ENCODE measurements at places on chromosomes 16 and 17. TPM values are rescaled to one million over a fixed set of nuclear protein-coding genes. Genes with fewer than 3 reads are reported as not detected.
A peak's percentile ranks its signal among the peaks of the same experiment; 100 is the strongest.

Gene CHD9NB
- 1.6 TPM for total RNA-seq

- no peak for DNase-seq
Observed at GRCh38 chr17:74831444-74832146, 28.1 kb downstream of the GRIN2C start.

Gene CD79B
- total RNA-seq: 1.1 TPM

Gene NRN1L
- total RNA-seq: not detected

DNA sequence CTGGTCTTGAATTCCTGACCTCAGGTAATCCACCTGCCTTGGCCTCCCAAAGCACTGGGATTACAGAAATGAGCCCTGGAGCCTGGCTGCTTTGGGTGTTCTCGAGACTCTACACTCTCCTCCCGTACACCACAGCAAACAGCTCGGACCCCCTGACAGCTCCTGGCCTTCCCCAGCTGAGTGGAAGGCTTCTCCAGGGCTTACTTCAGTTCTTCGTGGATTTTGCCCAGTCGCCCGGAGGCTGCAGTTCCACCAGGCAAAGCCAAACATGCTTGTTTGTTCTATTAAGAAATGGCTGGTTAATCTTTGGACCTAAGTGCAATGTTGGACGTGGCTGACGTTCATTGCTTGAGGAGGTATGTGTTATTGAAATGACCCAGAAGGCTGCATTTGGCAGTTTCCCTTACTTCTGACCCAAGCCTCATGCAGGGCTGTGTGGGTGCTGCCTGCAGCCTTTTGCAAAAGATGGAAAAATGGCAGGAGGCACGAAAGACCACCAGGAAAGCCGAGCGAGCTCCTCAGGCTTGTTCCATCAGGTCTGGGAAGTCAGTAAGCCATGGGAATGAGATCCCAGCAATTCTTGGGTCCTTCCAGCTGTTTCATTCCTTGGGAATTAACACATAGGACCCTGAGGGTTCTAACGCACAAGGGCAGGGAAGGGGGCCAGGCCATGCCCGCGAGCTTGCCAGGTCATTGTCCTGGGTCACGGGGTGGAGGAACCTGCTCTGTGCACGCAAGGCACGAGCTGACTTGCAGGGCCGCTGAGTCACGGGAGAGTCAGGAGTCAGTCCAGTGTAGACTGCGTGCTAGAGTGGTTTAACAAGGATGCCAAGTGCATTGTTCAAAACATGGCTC lies 23.9 kb upstream of the KLHDC4 start:
- peak; percentile 93 for DNase-seq

Gene GABARAPL2
- 50.6 TPM for total RNA-seq

- DNase-seq: no peak
Observed at GRCh38 chr17:74393346-74393942, 26.1 kb downstream of the GPR142 start.

GRCh38 chr16:17454162-17454730 lies 16.5 kb downstream of the XYLT1 start:
- no peak for DNase-seq
